Stimulated activated CD4-positive, alpha-beta T cell treated with anti-CD3 and anti-CD28 coated beads, Interleukin-1b, Interleukin-23, amount 100 ng/mL, for 1 hour (primary cell): ENCODE measurements at places on chromosomes 3 and 15.

DNA sequence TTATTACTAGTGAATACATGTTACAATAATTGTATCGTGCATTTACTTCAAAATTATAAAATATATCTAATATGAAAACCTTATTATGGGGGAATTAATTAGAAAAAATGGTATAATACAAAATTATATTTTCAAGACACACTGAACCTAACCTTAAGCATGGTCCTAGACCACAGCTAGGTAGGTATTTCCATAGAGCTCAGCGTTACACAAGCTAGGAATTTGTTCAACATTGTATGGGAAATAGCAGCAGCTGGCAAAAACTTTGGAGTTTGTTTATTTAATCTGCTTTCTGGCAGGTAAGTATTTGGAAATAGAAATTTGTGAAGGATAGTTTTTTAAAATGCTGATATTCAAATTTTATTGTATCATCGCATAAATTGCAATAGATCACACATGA, 52.9 kb downstream of the BCHE start:
- no peak for DNase-seq

DNA sequence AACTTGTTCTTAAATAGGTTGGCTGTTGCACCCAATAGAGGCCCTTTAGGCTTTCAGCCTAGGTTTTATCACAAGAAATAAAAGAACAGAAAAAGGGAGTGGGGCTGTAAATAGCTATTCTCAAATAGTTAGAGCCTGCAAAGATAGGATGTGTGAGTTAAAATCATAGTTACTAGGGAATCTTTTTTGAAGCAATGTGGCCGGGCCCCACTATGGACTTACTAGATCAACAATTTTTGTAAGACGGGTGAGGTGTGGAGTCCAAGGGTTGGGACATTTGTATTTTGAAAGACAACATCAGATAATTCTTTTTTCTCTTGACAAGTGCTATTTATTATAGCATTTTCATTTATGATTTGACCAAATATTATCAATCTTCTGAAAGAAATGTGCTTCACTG, 5.8 kb downstream of the NECTIN3 start:
- DNase-seq = no peak

- no peak for DNase-seq
Measured at GRCh38 chr3:110533089-110533488, 538.5 kb upstream of the NECTIN3 start.

GRCh38 chr3:124985349-124985748, 50.8 kb upstream of the MUC13 start:
- DNase-seq = no peak

- no peak for DNase-seq
Measured at GRCh38 chr3:11120091-11120805, 34.0 kb upstream of the HRH1 start.

- no peak for DNase-seq
Measured at GRCh38 chr3:144746631-144747030, 775.0 kb downstream of the DIPK2A start.

DNA sequence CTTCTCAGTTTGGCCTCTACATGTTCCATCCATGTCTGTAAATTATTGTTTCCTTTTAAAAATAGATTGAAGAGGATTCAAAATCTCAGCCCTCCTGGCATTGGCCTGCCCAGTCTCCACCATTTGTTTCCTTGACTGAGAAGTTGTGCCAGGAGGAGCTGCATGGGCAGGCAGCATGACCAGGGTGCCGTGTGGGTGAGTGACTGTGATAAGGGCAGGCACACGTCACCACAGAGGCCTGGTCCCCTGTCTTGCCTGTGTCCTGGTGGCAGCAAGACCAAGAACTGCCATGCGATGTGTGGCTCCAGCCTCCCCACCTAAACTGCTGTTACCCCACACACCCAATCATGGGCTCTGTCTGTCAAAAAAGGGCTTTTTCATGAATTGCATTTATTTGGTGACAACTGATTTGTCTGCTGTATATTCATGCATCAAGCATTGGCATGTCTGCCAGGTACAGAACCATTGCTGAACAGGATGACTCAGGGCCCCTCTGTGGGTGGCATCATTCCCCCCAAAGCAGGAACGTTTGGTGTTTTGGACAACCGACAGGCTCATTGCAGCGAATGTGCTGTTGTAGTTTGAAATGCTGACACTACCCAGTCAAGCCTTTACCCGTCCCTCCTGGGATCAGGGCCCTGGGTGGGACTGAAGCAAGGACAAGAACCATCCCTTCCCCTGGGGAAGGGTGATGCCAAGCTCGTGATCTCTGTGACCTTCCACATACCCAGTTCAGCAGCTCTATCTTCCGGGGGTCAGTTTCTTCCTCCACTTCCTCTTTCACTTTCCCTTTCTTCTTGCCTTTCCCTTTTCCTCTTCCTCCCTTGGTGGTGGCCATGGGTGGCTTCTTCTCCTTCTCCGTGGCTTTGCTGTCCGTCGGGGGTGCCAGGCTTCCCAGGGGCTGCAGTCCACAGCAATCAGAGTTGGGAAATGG, 51.6 kb downstream of the TRPM1 start:
- no peak for DNase-seq

DNA sequence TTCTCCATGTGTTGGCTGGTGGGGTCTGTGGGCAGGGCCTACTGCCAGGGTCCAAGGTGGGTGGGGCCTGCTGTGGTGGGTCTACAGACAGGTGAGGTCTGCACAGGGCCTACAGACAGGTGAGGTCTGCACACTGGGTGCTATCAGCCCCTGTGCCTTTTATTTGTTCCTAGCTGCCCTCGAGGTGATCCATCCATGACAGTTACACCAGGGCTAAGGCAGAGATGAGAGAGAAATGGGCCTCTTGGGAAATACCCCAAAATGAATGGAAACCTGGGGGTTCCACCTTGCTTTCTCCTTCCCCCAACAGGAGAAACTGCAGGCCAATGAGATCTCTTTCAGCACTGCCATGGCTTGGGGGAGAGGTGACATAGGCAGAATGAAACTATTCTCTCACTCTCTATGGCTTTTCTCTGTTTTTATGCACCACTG, 36.4 kb downstream of the CFAP100 start:
- no peak for DNase-seq

GRCh38 chr3:46672349-46672695, 21.2 kb downstream of the ALS2CL start:
- no peak for DNase-seq
